ENCODE measurements at places on chromosomes 6 and 20.

- DNase-seq = no peak
These were observed 169.4 kb downstream of the NRN1 start for GRCh38 chr6:5837323-5837722.

DNA sequence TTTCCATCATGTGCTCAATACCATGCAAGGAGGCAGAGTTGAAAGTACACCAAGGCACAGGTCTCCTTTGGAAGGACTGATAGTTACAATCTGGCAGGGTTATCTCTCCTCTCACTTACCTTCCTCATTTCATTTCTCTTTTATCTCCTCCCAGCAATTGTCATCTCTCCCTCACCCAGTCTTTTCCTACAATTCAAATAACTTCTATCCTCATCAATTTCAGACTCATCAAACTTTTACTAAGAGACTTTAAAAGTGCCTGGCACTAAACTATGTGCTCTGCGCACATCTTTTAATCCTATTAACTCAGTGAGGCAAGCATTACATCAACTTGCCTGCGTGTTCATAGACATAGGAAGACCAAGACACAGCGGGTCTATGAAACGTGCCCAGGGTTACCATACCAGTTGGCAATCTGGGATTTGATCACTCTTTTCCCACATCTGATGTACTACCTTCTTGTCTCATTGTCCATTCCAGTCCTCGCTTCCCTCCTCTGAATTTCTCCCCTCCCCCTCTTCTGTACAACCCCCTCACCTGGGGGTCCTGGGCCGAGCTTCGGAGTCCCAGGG, 1.2 kb downstream of the VARS1 start:
- DNase-seq = no peak

GRCh38 chr20:30816182-30816645, 441.2 kb upstream of the DEFB115 start:
- no peak for DNase-seq

GRCh38 chr6:53512626-53513025, 32.3 kb downstream of the GCLC start:
- no peak for DNase-seq

DNA sequence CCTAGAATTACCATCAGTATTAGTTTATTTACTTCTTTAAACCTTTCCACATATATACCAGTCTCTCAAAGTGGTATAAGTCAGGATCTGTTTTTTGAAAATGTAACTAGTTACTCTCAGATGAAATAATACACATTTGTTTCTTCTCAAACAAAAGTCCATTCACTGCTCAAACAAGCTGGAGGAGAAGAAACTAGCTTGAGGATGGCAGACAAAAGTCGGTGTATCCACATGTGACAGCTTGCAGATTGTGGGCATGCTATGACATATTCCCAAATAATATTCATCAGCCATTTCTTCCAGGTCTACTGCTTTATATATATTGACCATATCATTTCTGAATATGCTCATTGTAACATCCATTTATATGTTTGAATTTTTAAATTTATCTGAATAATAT, 197.4 kb upstream of the KCNQ5 start:
- DNase-seq = no peak

GRCh38 chr6:170178561-170179477, 112.1 kb downstream of the DLL1 start:
- no peak for DNase-seq

Data from stimulated activated CD8-positive, alpha-beta memory T cell treated with anti-CD3 and anti-CD28 coated beads, Interleukin-4, amount 100 ng/mL, for 24 hours (primary cell).